Fibroblast of upper back skin (primary cell): ENCODE measurements at places on chromosomes 16 and 17.

GRCh38 chr17:50346313-50347116 lies 589 bp downstream of the XYLT2 start:
- no peak for DNase-seq

- DNase-seq, result no peak
Observed at GRCh38 chr17:51765282-51766135, 393.0 kb downstream of the CA10 start.

DNA sequence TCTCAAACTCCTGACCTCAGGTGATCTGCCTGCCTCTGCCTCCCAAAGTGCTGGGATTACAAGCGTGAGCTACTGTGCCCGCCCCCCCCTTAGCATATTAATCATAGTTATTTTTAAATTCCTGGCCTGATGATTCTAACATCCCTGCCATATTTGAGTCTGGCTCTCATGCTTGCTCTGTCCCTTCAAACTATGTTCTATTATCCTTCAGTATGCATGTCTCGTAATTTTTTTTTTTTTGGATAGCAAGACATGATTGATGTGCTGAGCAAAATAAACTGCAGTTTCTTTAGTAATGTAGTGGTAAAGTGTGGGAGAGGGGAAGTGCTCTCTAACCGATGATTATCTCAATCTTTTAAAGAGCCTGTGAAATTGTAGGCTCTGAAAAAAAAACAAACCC lies 34.3 kb upstream of the TMEM92 start:
- DNase-seq, result peak; percentile 81

DNA sequence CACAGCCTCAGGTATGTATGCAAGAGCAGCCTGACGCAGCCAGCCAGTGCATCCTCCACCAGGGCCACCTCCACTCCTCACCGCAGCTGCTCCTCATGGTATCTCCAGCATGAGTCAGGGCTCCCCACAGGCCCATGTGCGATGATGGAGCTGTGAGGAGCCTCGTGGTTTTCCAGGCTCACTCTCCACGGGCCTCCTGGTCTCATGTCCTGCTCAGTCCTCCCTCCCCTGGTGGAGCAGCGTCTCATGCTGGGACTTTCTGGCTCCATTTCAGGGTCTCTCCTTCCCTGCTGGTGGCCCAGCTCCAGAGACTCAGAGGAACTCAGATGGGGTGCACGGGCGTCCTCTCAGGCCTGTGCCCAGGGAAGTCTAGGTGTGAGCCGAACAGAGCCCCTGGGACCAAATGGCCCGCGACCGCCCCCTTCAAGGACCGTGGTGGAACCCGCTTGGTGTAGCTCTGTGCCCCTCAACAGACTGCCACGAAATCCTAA lies 70.4 kb downstream of the METRNL start:
- DNase-seq, result peak; percentile 52

GRCh38 chr16:60811657-60812056 lies 1224.6 kb downstream of the CDH8 start:
- peak; percentile 77 for DNase-seq

DNA sequence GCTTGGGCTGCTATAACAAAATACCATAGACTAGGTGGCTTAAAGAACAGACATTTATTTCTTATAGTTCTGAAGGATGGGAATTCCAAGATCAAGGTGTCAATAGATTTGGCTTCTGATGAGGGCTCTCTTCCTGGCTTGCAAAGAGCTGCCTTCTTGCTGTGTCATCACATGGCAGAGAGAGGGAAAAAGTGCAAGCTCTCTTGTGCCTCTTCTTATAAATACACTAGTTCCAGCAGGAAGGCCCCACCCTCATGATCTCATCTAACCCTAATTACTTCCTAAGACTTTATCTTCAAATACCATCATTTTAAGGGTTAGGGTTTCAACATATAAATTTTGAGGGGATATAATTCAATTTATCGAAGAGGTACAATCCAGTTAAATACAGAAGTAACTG lies 30.6 kb downstream of the ABCA9 start:
- DNase-seq, result no peak

GRCh38 chr16:31335431-31335830 lies 19.5 kb upstream of the ITGAX start:
- DNase-seq, result no peak
